ENCODE measurements at places on chromosomes 5 and 9.

- DNase-seq = no peak
Observed at GRCh38 chr5:123170061-123170460, 81.0 kb downstream of the PRDM6 start.

DNA sequence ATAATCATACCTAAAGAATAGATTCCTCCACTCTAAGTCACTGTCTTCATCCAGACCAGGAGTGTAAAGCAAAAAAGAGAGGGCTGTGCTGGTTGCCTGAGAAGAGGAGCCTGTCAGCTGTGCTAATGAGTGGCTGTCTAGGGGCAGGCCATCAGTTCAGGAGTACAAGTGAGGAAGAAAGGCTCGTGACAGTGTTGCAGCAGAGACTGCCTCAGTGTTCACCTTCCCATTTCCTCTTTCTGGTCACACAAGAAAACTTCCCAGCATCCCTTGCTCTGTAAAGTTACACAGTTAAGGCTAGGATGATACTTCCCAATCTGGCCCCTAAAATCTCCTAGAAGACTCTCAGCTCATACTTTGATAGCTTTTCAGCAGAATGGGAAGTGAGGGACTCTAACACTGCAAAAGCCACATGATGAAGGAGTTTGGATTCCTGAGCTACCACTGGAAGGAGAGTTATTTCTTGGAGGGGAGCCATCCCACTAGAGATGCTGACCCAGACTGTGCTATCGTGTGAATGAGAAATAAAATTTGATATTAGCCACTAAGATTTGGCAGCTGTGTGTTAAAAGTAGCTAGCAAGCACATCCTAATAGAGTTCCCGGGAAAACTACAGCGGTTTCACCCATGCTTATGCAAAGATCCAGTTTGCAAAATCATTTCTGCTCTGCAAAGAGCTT lies 67.1 kb downstream of the ADAMTS12 start:
- no peak for DNase-seq

- DNase-seq = no peak
Observed at GRCh38 chr5:36272136-36272690, 29.5 kb downstream of the RANBP3L start.

DNA sequence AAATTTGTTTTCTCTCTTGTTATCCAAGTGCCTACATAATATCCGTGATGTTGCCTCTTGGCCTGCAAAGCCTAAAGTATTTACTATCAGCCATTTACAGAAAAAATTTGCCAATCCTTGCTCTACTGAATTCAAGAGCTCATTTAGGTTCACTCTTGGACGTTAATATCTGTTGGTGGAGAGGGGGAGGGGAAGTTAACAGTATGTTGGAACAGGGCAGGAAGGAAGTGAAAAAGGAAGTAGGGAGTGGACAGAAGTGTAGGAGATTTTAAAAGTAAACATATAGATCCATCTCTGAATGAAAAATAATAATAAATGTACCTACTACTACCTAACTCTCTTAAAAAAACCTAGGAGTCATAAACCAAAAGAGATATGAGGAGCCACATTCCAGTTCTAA lies 32.8 kb downstream of the ZNF608 start:
- no peak for DNase-seq

DNA sequence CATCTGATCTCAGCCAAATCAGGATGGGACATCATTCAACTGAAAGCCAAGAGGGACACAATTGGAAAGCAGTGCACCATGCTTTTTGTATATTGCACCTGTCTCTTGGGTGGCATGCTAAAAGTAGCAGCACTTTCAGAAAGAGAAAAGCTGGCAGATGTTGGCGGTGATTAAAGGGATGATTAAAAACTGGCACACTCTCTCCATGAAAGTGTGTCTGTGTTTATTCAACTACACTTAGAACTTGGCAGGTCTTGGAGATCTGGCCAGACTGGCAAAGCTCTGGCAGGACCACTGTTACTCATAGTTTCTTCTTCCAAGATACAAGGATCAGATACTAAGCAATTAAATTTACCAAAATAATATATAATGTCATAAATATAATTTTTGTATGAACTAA lies 112.9 kb upstream of the ELAVL2 start:
- DNase-seq = no peak

- no peak for DNase-seq
Observed at GRCh38 chr5:149118463-149118862, 22.8 kb upstream of the ABLIM3 start.

DNA sequence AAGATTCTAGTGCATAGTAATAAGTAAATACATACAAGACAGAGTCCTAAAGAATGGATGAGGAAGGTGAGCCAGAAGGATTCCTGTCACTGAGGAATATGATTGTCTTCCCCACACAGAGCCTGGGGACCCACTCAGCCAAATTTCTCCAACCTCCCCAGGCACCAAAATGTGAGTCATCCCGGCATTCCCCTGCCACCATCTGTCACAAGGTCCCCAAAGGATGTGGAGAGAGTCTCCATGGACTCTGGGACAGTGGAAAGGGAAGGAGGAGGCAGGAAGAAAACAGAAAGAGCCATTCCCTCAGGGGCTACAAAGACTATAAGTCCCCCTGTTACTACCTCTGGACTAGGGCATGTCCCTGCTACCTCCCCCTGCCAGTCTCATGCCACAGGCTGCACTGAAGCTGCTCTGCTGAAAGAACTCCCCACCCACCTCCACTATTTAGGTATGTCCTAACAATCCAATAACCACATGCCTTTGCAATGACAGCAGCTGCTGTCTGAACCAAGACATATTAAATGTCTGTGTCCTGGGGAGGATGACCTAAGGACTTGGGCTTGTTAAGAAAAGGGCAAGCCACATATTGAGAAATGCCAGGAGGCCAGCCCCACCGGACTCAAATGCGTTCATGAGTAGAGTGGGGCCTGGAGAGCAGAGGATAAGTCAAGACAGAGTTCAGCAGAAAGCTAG lies 10.7 kb upstream of the OR5C1 start:
- no peak for DNase-seq

- no peak for DNase-seq
Observed at GRCh38 chr9:83154821-83155220, 91.9 kb upstream of the RASEF start.

Data from mesendoderm (in vitro differentiated cells).